ENCODE measurements at places on chromosomes 6 and 20.

DNA sequence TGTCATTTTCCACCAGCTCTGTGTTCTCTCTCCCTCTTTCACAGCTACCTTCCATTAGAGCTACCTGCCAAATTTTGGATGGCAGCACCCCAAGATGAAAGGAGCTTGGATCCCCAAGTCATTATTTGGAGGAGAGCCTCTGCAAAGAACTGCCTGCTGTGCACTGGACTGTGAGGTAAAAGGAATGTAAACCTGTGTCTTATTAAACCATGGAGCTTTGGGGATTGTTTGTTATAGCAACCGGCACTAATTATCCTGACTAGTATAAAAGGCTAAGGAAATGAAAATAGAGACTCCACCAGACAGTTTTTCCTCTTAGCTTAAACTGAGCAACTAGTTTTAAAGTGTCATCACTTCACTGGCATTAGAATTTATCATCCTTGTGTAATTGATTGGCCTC lies 191.6 kb upstream of the DTNBP1 start:
- DNase-seq, result no peak

DNA sequence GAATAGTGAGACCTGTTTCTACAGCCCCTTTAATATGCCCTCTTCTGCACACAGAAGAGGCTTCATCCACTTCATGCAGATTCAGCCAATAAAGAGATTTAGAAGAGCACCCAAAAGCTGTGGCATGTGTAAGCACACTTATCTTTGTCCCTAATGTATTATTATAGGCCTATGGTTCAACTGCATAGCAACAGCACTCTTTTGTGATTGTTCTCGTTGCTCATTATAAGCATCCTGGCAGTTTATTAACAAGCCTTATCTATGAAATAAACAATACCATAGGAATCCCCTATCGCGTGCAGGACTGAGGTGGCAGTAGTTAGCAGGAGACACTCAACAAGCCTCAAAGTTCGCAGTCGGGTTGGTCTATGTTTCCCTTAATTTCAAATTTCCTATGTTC lies 138.5 kb upstream of the BEND6 start:
- DNase-seq, result no peak

GRCh38 chr6:27177485-27178406 lies 69.8 kb upstream of the PRSS16 start:
- peak; percentile 84 for DNase-seq

GRCh38 chr20:53524589-53525312 lies 68.9 kb downstream of the ZNF217 start:
- DNase-seq, result no peak

GRCh38 chr6:131960371-131961133 lies 9.4 kb upstream of the CCN2 start:
- DNase-seq, result no peak
